SK-N-MC (cell line): ENCODE measurements at places on chromosomes 12 and 14.

DNA sequence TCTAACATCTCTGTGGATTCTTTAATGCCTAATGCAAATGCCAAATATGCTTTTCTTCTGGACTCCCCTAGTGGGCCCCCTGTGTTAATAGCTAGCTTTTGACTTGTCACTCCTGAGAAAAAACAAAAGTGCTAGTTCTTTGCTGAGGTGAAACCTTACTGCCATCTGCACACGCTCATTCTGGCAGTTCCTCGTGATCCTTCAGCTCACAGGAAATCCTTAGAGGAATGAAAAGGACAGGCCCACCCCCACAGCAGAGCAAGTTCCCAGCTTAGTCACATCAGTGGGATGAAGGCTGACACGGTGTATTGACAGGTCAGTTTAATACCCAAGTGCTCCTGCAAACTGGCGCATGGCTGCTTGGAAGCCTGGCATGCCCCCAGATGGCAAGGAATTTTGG, 165.1 kb upstream of the ATP2B1 start:
- no peak for DNase-seq

GRCh38 chr14:56247495-56248200, 129.4 kb downstream of the PELI2 start:
- no peak for DNase-seq

DNA sequence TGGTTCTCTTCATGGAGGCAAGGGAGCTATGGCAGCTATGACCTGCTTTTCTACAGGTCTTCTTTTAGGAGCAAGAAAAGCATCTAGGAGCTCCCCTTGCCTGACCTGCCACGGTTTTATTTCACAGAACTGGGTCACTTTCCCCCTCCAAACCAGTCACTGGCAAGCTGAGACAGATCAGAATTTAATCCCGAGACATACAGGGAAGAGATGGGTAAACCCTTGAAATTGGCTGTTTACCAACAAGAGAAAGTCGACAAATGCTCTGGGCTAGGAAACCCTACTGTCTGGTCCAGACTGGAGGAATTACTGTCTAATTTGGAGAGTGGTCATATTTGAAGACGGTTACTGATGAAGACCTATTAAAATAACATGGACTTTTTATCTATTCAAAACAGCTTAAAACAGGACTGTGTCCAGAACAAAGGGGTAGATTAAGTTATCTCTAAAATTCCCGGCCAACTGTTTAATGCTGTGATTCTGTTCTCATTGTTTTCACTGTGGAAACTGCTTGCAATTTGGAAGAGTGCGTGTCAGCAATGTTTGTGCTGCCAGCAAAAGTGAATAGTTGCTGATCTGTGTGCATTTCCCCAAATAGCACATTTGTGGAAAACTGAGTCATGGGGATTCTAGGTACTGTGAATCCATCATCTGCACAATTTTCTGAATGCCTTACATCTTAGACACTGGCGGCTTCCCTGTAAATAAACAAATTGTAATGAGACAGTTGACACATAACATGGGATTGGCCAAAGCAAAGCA, 73.4 kb upstream of the EEA1 start:
- no peak for DNase-seq

DNA sequence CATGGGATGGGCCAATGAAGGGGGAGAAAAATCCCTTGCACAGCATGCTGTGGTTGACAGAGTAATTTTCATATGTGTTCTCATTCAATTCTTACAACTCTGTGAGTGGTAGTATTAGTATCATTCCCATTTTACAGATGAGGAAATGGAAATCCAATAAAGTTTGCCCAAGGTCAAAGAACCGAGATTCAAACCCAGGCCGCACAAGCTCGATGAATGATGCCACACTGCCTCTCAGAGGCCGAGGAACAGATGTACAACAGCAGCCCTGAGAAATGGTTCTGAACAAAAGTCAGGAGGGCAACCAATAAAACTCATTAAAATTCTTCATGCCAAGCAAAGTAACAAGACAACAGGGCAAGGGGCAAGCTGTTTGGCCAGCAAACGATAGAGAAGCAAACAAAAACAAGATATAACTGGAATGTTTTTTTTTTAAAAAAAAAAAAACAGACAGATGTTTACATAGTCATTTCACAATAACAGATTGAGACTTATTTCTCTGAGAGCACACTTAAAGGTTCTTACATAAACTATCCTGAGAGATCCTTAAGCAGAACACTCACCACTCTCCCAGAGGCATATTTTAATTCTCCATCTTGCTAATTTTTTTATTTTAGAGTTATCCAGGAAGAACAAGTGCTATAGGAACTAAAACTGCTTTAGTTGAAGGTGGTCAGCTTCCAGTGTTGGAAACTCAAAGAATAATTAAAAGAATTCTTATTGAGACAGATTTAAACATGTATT, 85.8 kb downstream of the EXOC5 start:
- no peak for DNase-seq

GRCh38 chr14:30520536-30520935, 38.4 kb upstream of the G2E3 start:
- DNase-seq: no peak

DNA sequence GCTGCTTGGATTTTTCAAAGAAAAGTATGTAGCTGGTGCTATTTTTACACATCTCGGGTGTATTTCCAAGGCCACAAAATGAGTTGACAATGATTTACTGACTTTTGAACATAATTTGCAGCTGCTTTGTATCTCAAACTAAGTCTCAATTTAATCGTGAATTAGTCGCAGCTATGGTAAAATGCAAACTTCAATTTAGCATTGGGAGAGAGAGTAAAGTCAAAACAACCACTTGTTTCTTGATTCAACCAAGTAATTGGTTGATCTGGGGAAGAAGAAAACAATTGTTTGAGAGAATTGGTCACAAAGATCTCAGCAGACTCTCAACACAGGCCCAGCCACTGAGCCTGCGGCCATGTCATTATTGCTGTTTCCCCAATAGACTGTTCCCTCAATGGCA, 75.0 kb upstream of the DYRK2 start:
- no peak for DNase-seq

DNA sequence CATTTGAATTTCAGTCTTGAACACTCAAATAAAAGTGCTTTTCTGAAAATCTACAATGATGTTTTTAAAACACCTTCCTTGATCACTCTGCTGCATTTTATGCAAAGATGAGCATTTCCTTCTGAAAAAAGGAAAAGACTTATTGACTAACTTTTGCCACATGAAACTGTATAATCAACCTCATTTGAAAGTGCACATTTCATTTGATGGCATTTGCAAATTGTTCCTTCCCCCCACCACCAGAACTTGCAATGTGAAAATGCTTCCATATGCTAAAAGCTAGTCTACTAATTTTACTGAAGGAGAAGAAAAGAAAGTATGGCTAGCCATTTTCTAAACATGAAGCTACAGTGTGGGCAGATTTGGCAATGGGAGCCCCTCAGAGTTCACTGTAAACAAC, 159.2 kb downstream of the RAD51B start:
- DNase-seq: no peak

GRCh38 chr12:49201595-49202295, 12.9 kb upstream of the TUBA1A start:
- no peak for DNase-seq

DNA sequence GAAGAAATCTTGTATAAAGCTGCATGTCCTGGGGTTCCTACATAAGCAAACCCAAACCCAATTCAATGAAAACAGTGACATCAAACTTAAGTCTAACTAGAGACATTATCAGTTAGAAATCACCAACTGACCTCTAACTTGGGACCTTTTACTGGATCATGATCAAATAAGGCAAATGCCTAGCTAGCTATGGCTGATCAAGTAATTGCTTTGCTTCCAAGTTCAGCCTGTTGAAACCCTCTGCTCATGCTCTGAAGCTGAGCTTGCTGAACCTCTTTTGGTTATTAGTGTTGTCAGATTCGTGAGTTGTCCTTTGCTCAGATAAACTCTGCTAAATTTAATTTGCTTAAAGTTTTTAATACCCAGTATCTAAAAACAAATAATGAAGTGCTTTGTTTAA, 28.9 kb downstream of the ZDHHC17 start:
- no peak for DNase-seq

DNA sequence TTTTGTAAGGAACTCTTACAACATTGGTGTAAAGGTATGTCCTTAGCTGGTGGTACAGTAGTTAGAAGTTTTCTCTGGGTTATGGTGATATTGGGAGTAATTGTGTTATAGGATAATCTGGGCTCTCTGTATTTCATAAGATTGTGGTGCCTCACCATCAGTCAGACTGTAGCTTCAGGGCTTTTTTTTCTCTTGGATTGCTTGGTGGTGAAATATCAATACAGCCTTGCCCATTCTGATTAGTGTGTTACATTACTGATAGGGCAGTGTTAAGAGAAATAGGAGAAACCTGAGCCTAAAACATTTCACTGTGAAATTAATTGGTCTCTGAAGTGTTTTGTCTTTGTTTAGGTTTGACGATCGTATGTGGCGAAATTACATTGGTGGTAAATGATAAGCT, 71.0 kb downstream of the RCOR1 start:
- no peak for DNase-seq

DNA sequence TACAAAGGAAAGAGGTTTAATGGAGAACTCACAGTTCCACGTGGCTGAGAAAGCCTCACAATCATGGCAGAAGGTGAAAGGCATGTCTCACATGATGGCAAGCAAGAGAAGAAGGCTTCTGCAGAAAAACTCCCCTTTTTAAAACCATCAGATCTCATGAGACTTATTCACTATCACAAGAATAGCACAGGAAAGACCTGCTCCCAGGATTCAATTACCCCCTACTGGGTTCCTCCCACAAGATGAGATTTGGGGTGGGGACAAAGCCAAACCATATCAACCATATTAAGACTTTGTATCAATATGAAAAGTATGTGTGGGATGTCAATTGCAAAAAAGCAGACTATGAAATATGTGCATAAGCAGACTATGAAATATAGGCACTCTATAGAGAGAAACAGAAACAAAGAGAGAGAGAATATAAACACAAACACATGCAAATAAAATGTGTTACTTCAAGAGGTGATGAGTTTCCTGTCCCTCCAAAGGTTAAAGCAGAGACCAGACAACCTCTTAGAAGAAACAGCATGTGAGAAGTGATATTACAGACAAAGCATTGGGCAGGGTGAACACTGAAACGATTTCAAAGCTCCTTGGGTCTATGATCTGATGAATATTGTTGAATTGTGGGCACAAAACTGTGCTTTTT, 151.2 kb upstream of the KRR1 start:
- no peak for DNase-seq

DNA sequence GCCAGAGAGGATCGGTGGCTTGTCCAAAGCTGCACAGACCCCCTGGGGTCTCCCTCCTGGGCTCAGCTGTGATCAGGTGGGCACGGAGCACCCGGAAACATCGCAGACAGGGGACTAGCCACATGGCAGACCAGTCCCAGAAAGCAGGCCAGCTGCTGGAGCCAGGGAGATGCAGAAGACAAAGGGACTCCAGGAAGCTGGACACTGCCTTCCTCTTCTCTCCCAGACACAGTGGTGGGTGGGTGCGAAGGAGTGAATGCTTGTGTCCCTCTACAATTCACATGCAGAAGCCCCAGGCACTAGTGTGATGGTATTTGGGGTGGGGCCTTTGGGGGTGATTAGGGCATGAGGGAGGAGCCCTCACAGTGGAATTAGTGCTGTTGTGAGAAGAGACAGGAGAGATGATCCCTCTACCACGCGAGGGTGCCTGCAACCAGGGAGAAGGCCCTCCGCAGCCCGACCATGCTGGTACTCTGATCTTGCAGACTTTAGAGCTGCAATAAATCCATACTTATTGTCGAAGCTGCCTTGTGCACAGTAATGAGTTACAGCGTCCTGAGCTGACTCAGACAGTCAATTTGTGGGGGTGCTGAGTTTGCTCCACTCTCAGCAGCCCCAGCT, 95.2 kb downstream of the CALM1 start:
- no peak for DNase-seq

DNA sequence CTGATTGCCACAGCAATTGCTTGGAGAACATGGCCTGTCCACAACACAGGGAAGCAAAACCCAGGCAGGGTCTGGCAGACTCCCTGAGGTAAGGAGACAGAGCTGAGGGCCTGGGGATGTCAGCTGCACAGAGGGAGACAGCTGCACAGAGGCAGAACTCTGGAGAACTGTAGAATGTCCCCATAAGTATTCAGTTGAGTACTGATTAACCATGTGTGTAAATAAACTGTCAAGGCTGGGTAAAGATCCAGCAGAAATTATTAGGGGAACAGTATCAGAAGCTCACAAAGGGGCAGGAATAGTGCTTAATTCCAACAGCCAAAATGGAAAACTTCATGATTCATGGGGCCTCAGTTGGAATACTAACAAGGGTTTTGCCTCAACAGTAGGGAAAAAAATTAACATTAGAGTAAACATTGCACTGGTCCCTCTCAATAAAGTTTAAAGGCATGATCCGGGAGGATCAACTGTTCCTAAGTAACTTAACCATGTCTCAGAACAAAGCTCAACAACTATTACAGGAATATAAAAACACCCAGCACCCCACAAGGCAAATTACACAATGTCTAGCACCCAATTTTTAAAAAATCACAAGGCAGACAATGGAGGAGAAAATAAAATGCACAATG, 201.3 kb upstream of the RASSF8 start:
- no peak for DNase-seq

GRCh38 chr14:73467377-73467776, 9.0 kb upstream of the NUMB start:
- DNase-seq: no peak

- DNase-seq: no peak
Observed at GRCh38 chr12:104741497-104742367, 216.4 kb downstream of the SLC41A2 start.

- peak; percentile 50 for DNase-seq
Observed at GRCh38 chr12:104381731-104382480, 74.8 kb upstream of the CHST11 start.

DNA sequence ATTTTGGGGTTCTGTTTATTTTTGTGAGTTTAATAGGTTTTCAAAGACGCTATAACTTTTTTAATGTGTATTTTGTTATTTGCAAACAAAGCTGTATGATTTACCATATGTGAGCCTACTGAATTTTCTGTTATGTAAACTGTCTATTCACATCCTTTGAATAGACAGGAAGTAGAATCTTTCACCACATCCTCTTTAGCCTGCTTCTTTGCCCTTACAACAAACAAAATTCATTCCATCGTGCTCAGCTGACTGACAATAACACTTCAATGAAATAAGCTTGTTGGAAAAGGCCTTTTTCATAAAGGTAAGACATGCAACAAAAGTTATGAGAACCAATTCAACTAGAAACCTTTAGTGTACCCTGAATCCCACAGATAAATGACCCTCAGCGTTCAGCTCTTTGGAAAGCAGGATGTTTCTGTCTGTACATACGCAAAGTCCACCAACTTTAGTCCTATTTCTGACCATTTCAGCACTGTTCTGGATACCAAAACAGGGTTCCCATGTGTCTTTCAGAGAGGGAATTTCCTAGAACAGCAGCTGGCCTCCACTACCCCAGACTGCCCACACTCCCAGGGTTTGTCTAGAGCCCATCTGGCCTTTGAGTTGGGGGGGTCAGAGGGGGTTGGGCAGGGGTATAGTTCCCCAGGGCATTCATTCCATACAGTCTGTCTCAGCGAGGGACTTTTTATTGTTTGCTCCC, 71.3 kb downstream of the DUSP6 start:
- DNase-seq: no peak

- no peak for DNase-seq
Observed at GRCh38 chr12:107917912-107918800, 143.7 kb downstream of the ASCL4 start.
